NCI-H1048 (cell line): ENCODE measurements at places on chromosomes 13 and 19.
A peak's percentile ranks its signal among the peaks of the same experiment; 100 is the strongest.

- DNase-seq: no peak
Measured at GRCh38 chr13:24184882-24185281, 24.4 kb downstream of the SPATA13 start.

DNA sequence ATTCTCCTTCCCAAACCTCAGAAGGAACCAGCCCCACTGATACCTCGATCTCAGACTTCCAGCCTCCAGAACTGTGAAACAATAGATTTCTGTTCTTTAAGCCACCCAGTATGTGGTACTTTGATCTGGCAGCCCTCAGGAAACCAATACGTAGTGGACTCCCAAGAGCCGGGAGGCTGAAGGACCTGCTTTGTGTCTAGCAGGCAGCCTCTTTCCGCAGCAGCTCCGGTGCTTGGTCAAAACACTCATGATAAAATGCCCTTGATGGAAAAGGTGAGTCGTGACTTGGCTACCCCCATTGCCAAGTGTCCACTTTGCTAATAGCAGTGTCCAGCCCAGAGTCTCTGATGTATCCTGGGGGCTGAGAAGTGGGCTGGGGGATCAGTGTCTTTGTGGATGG, 158.8 kb upstream of the TMTC4 start:
- DNase-seq: no peak

- no peak for DNase-seq
Measured at GRCh38 chr19:30049846-30050667, 108.0 kb downstream of the URI1 start.

- DNase-seq: no peak
Measured at GRCh38 chr13:95530178-95530577, 22.3 kb upstream of the CLDN10 start.

GRCh38 chr19:39557811-39558623, 18.1 kb upstream of the EID2 start:
- no peak for DNase-seq

- no peak for DNase-seq
Measured at GRCh38 chr19:40799558-40800338, 757 bp downstream of the EGLN2 start.

DNA sequence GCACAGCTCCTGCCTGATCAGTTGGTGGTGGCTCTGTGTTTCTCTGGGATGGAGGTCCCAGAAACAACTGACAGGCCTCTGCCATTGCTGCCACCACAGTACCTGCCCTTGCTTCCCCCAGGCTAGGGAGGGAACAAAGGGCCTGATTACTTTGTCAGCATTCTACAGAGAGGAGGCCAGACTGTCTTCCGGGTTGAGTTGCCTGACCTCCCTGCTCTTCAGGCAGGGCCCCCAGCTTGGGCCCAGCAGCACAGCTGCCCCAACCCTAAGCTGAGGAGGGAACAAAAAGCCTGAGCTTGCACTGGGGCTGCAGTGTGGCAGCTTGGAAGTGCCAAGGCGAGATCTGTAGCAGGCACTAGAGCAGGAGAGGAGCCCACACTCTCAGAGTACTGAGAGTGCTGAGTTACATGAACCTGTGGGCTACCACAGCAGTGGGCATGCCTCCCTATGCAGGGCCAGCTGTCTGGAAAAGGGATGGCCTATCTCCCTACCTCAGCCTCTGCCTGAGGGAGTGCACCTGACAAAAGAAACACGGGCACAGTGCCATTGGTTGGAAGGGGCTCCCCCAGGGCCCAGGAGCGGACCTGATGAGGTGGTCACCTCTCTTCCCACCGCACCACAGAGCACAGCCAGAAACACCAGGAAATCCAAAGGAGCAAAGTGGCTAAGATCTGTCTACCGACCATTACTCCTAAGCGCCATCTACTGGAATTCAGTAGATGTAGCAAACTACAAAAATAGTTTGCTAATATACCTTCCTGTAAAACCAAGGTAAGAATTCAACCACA, 24.4 kb downstream of the SLC25A15 start:
- no peak for DNase-seq

DNA sequence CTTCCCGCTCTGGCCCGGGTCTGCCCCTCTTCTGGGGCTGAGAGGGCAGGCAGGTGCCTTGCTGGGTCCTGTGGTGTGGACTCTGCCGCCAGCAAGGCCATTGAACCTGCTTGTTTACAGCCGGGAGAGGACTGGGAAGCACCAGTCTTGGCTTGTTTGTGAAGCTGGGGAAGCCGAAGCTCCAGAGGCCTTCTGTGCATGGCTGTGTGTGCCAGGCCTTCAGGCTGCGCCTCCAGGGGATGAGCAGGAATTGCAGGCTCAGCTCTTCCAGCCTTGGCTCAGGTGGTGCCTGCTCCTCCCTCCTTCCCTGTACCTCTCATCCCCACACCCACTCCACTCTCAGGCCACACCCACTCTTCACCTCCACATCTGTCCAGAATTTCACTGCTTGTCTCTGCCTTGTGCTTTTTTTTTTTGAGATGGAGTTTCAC, 17.5 kb downstream of the NDUFB7 start:
- no peak for DNase-seq

DNA sequence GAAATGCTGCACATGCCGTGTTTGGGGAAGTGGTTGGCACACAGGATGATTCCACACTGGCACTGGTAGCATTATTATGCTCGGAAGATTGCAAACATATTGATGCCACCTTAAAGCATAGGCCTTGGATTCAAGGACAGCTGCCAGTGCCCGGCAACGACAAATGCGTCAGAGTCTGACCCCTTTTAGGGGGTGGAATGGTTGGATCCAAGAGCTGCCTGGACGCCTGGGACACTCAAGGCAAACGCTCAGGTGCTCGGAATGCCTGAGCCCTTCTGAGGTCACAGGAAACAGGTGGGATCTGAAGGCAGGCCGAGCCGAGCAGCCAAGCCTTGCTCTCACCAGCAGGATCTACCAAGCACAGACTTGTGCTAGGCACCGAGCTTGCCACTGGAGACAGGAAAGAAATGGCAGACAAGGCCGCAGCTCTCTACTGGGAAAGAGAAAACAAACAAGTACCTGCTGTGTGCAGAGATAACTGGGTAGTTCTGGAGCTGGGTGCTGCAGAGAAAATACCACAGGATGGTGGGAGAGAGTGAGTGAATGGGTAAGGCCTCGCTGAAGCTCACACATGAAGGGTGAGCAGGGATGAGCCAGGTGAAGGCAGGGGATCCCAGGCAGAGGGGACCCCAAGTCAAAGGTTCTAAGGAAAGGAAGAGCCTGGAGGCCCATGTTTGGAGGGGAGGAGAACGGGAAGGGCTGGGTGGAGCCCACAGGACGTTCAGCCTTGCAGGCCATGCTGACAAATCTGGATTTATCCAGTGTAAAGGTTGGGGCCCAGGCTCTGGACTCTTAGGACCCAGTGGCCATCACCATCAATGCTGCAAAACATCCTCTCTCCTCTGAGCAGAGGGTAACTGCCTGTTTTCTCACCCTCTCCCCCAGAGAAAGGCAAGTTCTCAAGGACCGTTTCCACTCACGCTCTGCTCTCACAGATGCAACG, 9.2 kb downstream of the RANBP3 start:
- DNase-seq: no peak

GRCh38 chr13:32059511-32059984, 28.0 kb downstream of the FRY start:
- no peak for DNase-seq

DNA sequence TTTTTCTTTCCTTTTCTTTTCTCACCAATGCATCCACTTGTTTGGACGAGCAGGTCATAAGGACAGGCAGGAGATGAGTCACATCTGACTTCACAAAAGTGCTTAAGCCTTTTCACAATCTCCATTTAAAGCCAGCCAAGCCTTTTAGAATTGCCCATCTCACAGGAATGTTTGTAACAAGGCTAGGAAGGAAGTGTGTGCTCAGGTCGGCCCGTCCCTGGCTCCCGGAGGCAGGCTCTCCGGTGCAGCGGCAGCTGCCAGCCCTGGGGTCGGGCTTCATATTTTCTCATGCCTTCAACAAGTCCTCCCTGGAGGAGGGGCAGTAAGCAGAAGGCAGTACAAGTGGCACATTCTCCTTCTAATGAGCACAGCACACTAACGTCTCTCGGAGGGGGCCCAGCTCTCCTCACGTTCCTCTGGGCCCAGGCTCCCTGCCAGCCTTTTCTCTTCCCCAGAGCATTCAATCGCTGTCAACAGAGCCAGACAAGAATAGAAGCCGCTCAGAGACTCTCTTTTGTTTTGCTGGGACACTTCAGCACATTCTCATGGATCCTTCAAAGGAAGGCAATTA, 180.5 kb downstream of the COL4A1 start:
- no peak for DNase-seq

DNA sequence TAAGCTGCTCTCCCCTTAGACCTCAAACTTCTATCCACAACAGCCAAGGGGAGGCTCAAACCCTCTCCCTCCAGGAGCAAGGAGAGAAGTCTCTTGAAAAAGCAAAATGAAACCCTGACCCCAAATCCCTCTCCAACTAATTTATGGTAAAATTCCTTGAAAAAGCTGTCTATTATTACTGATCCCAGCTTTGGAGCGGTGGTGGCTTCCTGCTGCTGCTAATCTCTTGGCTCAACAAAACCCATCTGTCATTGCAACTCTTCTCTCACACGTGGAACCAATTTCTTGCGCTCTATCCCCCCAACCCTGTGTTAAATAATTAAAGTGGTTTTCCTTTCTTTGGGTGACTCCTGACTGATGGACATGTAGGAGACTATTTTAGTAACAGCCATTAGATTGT, 64.1 kb upstream of the OXGR1 start:
- no peak for DNase-seq

DNA sequence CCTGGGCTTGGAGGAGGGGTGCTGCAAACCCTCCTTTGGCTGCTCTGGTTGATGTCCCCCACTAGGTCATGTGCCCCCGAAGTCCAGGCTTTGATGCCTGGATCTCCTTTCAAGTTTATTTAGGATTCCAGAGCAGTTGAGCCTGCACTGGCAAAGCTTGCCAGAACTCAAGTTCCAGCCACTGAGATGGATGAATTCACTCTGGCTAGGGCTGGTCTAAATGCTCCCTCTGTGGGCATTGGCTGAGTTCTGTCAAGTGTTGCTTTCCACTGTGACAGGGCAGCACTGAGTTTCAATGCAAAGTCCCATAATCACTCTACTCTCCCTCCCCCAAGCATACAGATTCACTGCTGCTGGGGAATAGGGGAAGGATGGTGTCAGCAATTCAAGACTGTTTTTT, 17.8 kb upstream of the LMO7 start:
- DNase-seq: no peak

GRCh38 chr13:36084131-36084530, 47.1 kb downstream of the DCLK1 start:
- DNase-seq: no peak

DNA sequence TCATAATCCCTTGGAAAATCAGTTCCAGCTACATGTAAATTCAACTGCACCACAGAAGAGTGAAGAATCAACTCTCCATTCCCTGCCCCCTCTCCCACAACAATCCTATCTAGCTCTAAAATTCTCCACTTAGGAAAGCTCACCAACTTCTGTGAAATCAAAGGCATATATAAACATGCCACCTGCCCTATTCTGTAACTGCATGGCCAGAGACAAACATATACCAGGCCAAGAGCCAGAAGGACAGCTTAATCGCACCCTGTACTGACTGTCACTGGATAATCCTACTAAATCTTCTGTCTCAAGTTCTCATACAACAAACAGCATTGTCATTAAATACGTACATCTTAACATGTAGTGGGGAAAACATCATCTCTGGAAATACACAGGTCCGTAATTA, 58.2 kb upstream of the EEF1AKMT1 start:
- DNase-seq: no peak

DNA sequence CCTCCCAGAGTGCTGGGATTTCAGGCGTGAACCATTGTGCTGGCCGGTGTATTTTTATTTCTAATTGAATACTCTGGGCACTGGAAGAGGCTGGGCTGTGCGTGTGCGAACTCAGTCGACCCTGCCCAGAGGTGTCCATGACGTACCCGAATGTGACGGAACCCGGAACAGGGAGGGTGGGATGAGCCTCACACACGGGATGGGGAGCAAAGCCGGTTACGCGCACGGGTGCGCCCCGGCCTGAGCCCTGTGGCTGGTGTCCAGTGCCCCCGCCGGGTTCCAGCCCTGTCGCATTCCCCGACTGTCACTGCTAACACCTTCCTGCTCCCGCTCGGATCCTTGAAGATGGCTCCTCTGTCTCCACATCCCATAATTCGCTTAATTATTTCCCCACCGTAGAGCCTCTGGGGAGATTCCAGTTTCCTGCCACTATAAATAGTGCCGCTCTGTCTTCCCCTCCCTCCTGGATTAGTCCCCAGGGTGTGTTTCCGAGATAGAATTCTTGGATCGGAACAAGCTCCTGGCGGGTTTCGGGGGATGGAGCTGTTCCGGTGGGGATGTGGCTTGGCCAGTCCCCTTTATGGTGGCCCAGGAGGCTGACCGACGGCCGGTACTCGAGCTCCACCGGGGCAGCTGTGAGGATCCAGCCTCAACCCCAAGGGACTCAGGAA, 22.0 kb downstream of the SBNO2 start:
- no peak for DNase-seq

- DNase-seq: no peak
Measured at GRCh38 chr13:34758628-34759027, 183.4 kb upstream of the NBEA start.

- DNase-seq: no peak
Measured at GRCh38 chr13:48573213-48574007, 40.5 kb upstream of the RCBTB2 start.

GRCh38 chr13:92573467-92574057, 653.0 kb upstream of the GPC6 start:
- DNase-seq: peak; percentile 30

DNA sequence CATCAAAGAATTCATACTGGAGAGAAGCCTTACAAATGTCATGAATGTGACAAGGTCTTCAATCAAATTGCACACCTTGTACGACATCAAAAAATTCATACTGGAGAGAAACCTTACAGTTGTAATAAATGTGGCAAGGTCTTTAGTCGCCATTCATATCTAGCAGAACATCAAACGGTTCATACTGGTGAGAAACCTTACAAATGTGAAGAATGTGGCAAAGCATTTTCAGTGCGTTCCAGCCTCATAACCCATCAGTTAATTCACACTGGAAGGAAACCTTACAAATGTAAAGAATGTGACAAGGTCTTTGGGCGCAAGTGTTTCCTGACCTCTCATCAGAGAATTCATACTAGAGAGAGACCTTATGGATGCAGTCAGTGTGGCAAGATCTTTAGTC, 13.2 kb upstream of the ZNF534 start:
- DNase-seq: no peak

- no peak for DNase-seq
Measured at GRCh38 chr13:22189176-22190048, 518.5 kb downstream of the FGF9 start.

DNA sequence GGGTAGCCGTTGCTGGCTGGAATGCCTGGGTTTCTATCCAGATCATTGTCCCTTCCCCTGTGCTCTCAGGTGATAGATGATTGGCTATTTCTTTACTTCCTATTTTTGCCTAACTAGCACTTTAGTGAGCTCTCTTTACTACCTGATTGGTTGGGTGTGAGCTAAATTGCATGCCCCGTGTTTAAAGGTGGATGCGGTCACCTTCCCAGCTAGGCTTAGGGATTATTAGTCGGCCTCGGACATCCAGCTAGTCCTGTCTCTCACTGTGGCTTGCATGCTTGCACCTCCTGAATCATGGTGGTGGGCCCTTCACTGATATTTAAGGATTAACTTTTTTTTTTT, 10.1 kb downstream of the TTYH1 start:
- DNase-seq: no peak

GRCh38 chr19:10158485-10158884, 36.3 kb downstream of the DNMT1 start:
- no peak for DNase-seq

- no peak for DNase-seq
Measured at GRCh38 chr13:37106642-37107041, 1.2 kb upstream of the CSNK1A1L start.

- no peak for DNase-seq
Measured at GRCh38 chr19:824885-825284, 2.8 kb upstream of the AZU1 start.
